ENCODE measurements at places on chromosomes 5 and 9.

GRCh38 chr5:36301858-36302603 is at the start of gene RANBP3L:
Gene RANBP3L, minus strand, starts transcription at chr5:36301902. Its CDS starts 486 bp downstream, at chr5:36301416.
- no peak for DNase-seq

- no peak for DNase-seq
These were observed 15.2 kb downstream of the HRH2 start for GRCh38 chr5:175672976-175673648.

- DNase-seq: no peak
These were observed 117.5 kb downstream of the TTC39B start for GRCh38 chr9:15189481-15189880.

DNA sequence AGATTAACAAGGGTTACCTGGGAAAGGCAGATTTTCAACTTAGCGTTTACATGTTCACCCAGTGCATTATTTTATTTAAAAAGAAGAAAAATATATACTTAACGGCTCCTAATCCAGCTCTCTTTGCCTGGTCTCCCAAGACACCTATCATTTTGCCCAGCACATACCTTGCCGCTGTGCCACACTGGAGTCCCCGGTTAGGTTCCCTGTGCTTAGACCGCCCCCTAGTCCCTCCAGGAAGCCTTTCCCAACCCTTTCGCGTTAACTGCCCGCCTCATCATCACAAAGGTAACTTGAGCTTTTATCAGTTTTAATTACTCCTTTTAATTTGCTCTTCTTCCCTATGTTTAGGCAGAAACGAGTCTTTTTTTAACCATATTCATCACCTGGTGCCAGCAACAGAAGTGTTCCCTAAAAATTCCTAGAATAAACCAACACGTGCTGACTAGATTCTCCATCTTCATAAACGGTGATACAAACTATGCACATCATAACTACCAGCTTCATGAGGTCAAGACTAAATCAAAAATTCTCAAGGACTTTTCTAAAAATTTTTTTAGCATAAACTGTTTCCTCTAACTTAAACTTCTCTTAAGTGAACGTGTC is 19.7 kb downstream of the DNAJA1 start:
- no peak for DNase-seq

GRCh38 chr9:136655536-136656182 is 7.1 kb upstream of the EGFL7 start:
- no peak for DNase-seq

DNA sequence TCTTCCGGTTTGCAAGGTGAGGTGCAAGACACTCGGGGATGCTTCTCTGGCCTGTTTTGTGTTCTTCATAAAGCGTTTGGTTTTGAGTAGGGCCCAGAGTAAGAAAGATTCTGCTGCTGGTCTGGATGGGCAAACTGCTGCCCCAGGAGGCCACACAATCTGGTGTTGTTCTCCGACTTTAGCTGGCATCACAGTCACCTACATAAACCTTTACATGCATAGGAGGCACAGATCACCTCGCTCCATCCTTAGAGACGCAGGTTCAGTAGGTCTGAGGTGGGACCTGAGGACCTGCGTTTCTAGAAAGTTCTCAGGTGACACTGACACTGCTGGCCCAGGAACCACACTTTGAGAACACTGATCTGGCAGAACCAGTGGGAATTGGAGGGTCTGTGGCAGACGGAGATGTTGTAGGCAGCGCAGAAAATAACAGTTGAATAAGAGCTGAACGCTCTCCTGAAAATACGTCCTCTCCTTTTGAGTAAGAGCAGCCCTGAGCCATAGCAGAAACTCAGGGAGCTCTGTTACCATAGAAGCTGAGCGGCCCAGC is 3.9 kb upstream of the SLC6A3 start:
- no peak for DNase-seq

GRCh38 chr9:125970340-125970739 is 223.2 kb downstream of the PBX3 start:
- no peak for DNase-seq

DNA sequence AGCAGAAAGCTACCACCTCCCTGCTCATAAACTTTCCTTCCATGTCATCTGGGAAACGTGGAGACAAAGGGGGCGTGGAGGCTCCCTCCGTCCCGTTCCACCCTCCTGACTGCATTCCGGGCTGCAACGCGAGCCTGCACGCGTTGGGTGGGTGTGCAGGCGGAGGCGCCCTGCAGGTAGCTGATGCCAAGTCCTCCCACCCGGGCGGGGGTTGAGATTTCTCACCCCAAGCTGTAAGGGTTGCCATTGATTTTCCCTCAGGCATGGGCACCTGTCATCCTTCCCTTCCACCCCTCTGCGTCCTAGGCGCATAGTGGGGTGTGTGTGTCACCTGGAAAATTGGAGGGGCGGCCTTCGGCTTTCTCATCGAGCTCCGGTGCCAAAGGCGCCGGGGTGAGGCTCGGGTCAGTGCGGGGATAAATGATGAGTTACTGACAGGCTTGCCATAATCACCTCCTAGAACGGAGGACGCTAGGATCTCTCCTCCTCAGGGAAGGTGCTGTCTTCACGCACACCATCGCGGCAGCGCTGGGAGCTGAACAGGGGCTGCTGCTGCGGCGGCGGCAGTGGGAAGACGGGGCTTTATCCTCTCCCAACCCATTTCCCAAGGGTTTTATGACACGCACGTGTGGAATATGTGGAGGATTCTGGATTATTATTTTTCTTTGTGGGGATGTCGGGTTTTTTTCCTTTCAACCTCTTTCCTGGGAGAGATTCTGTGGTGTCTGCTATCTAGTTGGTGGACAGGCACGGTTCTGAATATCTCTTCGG is 973 bp downstream of the PLPPR1 start:
- no peak for DNase-seq

GRCh38 chr5:77437194-77437593 is 54.9 kb downstream of the WDR41 start:
- no peak for DNase-seq

DNA sequence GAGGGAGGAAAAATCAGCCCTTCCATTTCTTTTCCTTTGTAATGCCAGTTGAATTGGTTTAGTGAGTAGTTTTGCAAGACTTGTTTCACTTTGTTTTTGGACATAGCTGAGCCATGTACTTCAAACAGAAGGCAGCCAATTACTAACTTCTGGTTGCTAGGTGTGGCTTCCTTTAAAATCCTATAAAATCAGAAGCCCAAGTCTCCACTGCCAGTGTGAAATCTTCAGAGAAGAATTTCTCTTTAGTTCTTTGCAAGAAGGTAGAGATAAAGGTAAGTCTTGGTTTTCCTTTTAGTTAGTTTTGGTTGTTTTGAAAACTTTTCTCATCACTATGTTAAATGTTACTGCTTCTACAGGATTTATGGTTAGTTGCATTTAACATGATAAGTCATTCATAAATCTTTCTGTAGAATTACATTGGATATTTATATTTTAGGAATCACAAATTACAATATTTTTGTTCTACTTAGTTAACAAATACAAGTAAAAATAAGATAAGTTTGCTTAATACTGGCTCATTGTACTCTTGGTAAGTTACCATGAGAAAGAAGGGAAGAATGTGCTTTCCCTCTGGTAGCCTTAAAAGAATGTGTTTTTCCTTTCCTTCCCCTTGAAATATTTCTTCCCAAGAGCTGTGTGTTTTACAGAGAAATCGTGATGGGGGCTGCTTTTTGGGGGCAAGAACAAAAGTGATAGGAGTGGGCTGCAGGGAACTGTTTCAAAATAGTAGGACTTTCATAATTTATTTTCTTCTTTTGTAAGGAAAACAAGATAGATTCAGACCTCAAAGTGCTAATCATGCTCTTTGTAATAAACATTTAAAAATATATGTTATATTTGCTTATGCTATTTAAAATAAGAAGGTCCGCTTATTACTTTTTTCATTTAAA is at the start of gene ANXA1:
Gene ANXA1, plus strand, starts transcription at position 213 of the 890 bp plus-strand sequence. CDS start 6,671 bp downstream, outside the sequence.
- no peak for DNase-seq
